ENCODE measurements at places on chromosomes 7 and 10.

- DNase-seq = no peak
These were observed 4.8 kb upstream of the PTPN12 start for GRCh38 chr7:77532247-77532646.

- no peak for DNase-seq
These were observed 20.7 kb downstream of the PLPP4 start for GRCh38 chr10:120477743-120478141.

DNA sequence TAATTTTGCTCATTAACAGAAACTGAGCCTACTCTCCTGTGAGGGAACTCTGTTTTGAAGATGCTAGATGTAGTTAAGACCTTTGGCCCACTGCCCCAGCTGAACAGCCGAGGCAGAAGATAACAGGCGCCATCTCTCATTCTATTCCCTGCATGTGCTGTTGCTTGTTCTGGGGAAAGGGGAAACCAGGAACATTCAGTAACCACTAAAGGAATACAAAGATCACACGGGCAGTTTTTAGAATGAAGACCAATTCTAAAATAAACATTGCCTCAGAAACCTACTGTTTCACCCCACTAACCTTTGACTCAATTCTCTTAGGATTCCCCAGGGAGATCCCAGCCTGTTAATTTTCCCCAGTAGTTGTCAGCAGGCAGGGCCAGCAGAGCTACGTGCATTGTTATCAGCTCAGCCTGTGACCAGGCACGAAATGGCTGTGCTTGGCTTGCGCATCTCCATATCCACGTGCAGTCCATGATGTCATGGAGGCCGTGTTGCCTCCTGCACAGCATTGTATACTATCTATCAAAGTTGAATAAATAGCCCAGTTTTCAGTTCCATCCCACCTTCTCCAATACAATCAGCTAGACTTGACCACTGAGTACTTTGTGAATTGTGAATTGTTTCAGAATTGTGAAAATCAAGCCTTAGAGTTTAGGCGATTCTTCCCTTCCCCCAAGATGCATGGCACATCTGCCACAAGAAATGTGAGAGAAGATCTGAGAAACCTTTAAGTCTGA, 36.0 kb downstream of the ANK3 start:
- DNase-seq = no peak

DNA sequence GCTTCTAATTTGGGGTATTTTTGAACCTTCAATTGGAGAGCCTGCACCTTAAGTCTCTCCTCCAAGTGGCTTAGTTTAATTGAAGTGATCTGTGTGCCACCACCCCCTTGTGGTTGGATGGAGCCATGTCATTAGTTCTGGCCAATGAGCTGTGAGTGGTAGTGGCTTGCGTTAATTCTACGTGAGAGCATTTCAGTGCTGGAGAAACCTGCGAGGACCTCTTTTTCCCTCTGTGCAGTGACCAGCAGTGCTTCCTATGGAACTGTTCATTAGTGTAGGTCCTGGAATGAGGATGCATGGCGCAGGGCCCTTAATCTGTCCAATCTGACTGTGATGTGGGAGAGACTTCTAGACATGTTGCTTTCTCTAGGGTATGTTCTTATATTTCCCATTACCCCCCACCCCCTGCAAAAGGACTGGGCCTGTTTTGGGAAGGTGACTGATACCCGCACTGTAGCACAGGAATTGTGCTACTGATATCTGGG, 3.8 kb downstream of the HILPDA start:
- DNase-seq = no peak

DNA sequence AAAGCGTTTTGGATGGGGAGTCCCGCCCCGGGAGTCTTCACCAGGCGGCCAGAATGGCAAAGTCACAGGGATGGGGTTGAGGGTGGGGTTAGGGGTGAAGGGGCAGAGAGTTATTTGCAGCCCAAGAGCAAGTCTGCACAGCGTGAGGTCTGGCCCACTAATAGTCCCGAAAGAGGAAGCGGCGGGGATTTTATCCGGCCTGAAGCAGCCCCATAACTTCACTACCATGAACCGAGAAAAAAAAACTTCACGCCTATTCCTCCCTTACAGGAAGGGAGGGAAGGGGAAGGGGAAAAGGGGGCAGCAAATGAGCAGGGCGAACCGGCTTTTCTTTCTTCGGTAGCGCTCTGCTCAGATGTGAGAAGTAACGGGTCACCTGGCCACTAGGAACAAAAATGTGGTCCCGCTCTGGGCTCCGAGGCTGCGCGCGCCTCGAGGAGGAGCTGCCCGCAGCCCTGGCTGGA, 712 bp downstream of the ITPRIP start:
- no peak for DNase-seq

Measured in esophagus squamous epithelium (tissue), 5 donors.